CD4-positive, alpha-beta T cell treated with Interferon gamma for 1 hour (primary cell): ENCODE measurements at places on chromosomes 11 and 22.

- DNase-seq = no peak
Measured at GRCh38 chr11:25899617-25900160, 432.2 kb upstream of the ANO3 start.

DNA sequence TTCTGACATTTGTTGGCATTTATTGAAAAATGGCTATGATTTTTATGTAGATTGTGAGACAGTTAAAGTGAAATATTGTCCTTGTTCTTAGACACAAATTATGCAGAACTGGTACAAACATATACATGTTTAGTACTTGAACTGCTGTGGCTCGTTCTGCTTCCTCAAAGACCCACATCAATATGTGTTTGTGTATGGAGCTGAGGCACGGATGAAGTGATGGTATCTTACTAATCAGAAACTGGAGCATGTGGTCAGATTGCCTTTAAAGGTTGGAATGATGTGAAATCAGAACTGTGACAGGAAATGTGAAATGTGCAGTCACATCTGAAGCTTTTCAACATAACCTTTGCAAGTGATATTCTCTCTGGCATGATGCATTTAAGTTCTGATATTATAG, 130.4 kb downstream of the NAV2 start:
- DNase-seq = no peak

- DNase-seq = no peak
Measured at GRCh38 chr11:76278526-76278925, 72.2 kb upstream of the WNT11 start.

DNA sequence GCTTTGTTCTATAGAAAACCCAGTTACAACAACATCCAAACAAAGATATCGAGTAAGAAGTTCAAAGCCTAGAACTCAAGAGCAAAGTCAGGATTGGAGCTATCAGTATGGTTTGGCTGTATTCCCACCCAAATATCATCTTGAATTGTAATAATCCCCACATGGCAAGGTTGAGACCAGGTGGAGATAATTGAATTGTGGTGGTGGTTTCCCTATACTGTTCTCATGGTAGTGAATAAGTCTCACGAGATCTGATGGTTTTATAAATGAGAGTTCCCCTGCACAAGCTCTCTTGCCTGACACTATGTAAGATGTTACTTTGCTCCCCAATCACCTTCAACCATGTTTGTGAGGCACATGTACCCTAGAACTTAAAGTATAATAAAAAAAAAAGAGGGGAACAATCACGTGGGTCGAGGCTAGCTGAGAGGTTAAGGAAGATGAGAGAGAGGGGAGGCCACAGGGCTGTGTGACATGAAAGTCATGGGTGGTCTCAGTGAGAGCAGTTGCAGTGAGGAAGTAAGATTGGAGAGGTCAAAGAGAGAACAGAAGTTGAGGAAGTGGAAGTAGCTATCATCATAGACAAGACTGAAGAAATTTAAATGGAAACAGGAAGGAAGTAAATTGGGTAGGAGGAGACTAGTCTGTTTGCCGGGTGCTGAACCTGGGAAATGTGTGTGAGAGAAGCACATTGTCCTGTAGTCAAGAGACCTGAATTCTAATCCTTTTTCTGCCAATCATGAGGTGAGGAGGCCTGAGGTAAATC, 80.1 kb upstream of the CD44 start:
- DNase-seq = no peak

DNA sequence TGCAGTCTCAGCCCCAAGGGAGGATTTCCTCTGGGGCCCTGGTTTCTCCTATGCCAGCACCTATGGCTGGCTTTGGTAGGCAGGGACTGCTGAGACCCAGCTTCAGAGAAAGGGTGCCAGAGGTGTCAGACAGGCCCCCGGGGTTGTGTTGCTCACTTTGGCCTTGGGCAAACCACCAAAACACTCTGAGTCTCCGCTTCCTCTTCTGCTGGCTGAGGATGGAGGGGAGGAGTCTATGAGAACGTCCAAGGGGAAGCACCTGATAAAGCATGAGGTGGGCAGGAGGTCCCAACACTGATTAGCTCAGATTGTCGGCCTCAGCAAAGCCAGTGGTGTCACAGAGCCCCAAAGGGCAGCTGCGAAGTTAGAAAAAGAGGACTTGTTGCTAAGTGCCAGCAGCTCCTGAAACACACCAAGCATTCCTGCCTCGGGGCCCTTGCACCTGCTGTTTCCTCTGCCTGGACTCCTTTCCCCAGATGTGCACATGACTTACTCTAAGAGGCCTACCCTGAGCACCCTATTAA, 10.5 kb downstream of the SMTNL1 start:
- DNase-seq = peak; percentile 24

- DNase-seq = no peak
Measured at GRCh38 chr11:5286351-5286750, 15.4 kb downstream of the OR51B4 start.

- no peak for DNase-seq
Measured at GRCh38 chr22:20469110-20469868, 26.3 kb downstream of the KLHL22 start.

GRCh38 chr22:30780026-30780425, 85.4 kb downstream of the OSBP2 start:
- DNase-seq = no peak

DNA sequence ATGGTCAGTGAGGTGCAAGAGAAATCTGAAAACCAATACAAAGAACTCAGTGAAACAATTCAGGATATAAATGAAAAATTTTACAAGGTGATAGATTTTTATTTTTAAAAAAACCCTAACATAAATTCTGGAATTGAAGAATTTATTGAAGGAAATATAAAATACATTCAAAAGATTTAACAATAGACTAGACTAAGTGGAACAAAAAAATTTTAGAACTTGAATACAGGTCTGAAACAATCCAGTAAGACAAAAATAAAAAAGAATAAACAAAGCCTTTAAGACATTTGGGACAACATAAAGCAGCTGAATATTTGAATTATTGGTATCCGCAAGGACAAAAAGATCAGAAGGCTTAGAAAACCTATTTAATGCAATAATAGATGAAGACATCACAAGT, 8.7 kb downstream of the SPA17 start:
- DNase-seq = no peak

DNA sequence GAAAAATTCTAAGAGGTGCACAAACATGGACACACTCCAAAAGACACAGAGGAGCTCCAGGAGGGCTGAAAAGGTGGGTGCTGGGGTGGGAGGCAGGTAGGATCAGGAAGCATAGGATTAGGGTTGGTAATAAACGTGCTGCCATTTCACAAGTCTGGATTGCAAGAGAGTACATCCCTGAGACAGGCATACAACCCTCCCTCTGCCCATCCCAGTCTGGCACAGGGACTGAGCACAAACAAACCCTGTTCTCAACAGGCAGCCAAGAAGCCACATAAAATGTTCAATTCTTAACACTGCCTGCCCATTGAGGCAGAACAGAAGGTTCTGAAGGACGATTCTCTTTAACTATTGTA, 18.5 kb downstream of the SLC35F2 start:
- DNase-seq = no peak

GRCh38 chr22:29022101-29022817, 39.4 kb downstream of the C22orf31 start:
- no peak for DNase-seq

- DNase-seq = no peak
Measured at GRCh38 chr22:33653532-33654063, 266.7 kb downstream of the LARGE1 start.

DNA sequence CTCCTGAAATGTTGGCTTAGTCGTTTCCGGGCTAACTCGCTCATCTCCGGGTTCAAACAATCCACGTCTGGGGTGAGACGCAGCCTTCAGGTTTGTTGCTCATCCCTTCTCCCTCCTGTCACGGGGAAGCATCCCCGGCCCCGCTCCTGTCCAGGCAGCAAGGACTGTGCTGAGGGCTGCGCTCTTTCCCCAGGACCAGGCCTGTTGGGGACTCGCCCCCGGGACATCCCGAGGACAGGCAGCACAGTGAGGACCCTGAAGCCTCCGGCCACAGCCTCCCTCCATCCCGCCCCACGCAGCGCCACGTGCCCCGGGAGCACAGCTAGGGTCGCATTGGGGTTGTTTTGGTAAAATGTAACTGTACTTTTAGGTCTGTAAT, 252.0 kb downstream of the BRD1 start:
- DNase-seq = no peak
